ENCODE measurements at places on chromosomes 16 and 17.

GRCh38 chr17:48646183-48647102, 20.3 kb upstream of the HOXB9 start:
- DNase-seq: peak; percentile 72

GRCh38 chr17:73465953-73466230, 154.1 kb upstream of the CDC42EP4 start:
- DNase-seq: no peak

- no peak for DNase-seq
Measured at GRCh38 chr16:56242740-56243139, 51.5 kb downstream of the GNAO1 start.

DNA sequence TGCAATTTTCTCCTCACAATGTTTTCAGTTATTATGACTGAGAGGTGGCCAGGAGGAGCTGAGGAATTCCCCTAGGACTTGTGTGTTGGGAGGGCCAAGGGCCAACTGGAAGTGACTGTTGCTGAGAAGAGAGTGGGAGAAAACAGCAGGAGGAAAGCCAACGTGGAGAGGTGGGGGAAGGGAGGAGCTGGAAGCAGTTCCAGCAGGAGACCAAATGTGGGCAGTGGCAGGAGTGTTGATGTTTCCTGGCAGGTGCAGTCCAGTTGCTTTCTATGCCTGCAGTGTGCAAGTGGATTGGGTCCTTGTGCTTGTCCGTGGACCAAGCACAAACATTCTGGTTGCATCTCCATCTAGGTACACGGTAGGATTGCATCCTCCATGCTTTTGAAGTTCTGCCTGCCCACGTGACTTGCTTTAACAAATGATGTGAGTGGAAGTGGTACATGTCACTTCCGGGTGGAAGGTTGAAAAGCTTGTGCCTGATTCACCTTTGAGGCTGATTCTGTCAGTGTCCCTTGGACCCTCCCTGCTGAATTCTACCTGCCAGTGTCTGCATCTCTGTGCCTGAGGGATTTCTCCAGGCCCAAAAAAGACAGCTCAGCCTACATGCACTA, 54.7 kb upstream of the CRHR1 start:
- no peak for DNase-seq

- DNase-seq: no peak
Measured at GRCh38 chr17:9424071-9424640, 151.5 kb downstream of the STX8 start.

GRCh38 chr17:82242977-82243647, 14.3 kb downstream of the SLC16A3 start:
- DNase-seq: no peak

GRCh38 chr16:22843856-22844255, 29.9 kb downstream of the HS3ST2 start:
- no peak for DNase-seq

DNA sequence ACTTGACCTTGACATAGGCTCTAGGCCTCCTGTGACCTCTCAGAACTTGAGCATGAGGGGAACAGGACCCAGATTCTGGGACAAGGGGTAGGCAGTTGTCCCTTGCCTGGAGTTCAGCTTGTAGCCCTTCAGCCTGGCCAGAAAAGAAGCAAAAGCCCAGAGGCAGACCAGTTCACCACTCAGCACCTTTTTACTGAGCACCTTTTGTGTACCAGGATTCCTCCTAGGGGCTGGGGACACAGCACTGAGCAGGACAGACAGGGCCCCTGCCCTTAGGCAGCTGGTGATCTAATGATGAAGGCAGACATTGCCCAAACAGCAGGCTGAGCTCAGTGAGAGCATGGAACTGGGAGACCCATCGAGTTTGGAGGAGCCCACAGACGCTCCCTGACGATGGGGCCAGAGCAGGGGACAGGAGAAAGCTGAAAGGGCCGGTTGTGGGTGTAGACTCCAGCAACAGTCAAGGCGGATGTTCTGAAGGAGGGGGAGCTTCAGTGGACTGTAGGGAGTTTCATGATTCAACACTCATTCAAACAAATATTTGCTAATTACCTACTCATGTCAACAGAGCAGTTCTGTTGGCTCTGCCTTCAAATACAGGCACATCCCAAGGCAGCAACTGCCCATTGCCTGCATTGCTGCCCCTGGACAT, 32.0 kb downstream of the SBK1 start:
- DNase-seq: no peak

GRCh38 chr16:29117631-29118030, 132.8 kb downstream of the LAT start:
- no peak for DNase-seq

DNA sequence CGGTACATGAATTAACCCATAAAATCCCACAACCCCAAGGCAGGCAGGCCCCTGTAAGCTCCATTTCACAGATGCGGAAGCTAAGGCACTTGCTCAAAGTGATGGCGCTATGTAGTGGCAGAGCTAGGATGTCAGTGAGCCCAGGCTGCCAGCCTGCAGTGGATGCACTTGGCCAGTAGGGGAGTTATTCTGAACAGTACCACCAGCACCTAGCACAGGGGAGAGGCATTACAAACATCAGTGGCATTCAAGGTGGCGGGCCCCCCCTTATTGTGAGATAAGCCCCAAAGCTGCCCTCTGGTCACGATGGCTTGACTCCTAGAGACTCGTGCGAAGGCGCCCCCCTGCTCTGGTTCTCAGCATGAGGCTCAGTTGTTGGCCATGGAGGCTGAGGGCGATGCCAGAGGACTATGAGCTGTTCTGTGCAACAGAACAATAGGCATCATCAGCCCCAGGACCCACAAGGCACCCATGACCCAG, 33.8 kb downstream of the GTF3C1 start:
- DNase-seq: peak; percentile 27

- no peak for DNase-seq
Measured at GRCh38 chr17:21467739-21468490, 91.8 kb downstream of the KCNJ12 start.

DNA sequence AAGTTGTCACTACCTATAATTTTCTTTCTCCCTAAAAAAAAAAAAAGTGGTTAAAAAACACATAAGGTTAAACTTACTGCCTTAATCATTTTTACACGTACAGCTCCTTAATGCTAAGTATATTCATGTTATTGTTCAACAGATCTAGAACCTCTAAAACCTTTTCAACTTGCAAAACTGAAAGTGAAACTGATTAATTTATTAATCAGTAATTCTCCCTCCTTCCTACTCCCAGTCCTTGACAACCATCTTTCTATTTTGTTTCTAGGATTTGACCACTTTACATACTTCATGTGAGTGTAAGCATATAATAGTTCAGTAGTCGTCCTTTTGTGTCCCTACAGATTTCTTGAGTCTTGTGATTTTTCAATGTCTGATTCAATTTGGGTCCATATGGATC, 251.4 kb upstream of the KIF2B start:
- no peak for DNase-seq

DNA sequence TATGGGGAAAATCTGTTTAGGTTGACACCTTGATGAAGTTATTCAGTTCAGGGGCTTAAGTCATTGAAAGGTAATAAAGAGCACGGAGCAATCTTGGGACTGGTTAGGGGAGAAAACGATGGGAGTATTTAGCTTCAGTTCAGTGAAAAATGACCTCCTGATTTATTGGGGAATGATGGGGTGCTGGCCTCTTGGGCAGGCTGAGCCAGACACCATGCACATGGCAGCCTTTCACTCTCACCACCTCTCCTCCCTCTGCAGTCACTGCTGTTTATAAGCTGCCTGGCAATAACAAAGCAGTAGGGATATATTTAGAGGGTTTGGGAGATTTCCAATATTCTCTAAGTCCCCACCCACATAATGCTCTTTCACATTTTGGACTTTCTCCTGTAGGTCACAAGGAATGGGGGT, 140.5 kb upstream of the HS3ST2 start:
- no peak for DNase-seq

- no peak for DNase-seq
Measured at GRCh38 chr17:48247603-48248002, 140.0 kb downstream of the SNX11 start.

GRCh38 chr16:89048871-89049422, 44.7 kb upstream of the ACSF3 start:
- DNase-seq: peak; percentile 1

GRCh38 chr16:31354394-31355291, at the start of gene ITGAX:
Gene ITGAX, plus strand, starts transcription at chr16:31355176. Its CDS starts 79 bp downstream, at chr16:31355255.
- DNase-seq: no peak

- DNase-seq: peak; percentile 67
Measured at GRCh38 chr16:59192551-59193199, 458.6 kb upstream of the GOT2 start.
